ENCODE measurements at places on chromosomes 1 and 21.

- DNase-seq, result no peak
These were observed 187.8 kb downstream of the ZSCAN20 start for GRCh38 chr1:33660244-33660643.

GRCh38 chr1:60573121-60573520 lies 499.6 kb upstream of the C1orf87 start:
- DNase-seq, result no peak

- DNase-seq, result no peak
These were observed 156.5 kb upstream of the KLHDC7A start for GRCh38 chr1:18324246-18324645.

GRCh38 chr1:200780545-200781369 lies 42.1 kb downstream of the CAMSAP2 start:
- DNase-seq, result no peak

DNA sequence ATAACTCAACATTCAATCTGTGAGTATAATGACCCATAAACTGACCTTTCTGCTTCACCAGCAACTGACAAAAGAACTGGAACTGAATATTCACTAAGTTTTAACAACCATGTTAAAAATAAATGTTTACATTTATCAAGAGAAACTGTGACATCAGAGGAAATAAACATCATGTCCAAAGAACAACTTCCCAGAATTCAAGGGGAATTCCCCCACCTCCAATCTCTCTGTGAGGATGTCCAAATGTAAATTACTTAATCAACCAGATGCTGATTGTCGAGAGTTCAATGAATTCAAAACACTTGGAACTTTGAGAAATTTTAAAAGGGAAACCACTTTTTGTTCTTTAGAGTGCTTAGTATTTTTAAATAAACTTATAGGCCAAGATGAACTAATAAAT lies 365.6 kb upstream of the ADGRL2 start:
- DNase-seq, result no peak

- no peak for DNase-seq
These were observed 16.5 kb upstream of the CFHR5 start for GRCh38 chr1:196960854-196961253.
